Stimulated activated CD4-positive, alpha-beta T cell treated with anti-CD3 and anti-CD28 coated beads, Interleukin-2, amount 100 ng/mL, for 24 hours (primary cell): ENCODE measurements at places on chromosomes 13 and 19.

DNA sequence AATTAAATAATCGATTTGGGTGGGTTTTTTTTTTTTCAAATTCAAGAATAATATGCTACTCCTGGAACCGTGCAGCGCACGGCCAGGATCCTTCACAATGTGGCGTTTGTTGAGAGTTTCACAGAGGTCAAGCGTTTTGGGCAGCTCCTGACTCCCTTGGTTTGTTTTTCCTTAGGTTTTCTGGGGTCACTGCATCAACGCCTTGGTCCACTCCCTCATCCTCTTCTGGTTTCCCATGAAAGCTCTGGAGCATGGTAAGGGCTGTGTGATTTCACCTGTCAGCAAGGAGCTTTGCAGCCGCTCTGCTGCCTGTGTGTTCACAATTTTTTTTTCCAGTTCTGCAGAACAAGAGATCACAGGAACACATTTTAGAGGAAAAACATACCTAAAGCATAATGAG, 212.4 kb downstream of the SHISA2 start:
- DNase-seq: no peak

- DNase-seq: no peak
Measured at GRCh38 chr19:45147835-45148676, 12.7 kb downstream of the NKPD1 start.

DNA sequence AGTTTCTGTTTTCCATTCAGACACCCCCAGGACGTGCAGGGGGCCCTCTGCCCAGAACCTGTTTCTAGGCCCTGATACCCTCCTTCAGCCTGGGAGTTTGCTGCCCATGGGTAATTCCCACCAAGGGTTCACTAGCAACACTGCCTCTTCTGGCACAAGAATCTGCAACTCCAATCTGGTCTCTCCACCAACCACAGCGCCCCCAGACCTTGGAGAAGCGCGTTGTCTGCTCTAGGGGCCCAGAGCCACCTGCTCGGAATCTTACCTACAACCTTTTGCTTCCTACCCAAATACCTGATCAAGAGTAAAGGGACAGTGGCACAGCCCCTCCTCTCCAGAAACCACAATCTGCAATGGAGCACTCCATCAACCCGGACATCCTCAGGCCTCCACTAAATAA, 763 bp downstream of the ZNF180 start:
- DNase-seq: no peak

DNA sequence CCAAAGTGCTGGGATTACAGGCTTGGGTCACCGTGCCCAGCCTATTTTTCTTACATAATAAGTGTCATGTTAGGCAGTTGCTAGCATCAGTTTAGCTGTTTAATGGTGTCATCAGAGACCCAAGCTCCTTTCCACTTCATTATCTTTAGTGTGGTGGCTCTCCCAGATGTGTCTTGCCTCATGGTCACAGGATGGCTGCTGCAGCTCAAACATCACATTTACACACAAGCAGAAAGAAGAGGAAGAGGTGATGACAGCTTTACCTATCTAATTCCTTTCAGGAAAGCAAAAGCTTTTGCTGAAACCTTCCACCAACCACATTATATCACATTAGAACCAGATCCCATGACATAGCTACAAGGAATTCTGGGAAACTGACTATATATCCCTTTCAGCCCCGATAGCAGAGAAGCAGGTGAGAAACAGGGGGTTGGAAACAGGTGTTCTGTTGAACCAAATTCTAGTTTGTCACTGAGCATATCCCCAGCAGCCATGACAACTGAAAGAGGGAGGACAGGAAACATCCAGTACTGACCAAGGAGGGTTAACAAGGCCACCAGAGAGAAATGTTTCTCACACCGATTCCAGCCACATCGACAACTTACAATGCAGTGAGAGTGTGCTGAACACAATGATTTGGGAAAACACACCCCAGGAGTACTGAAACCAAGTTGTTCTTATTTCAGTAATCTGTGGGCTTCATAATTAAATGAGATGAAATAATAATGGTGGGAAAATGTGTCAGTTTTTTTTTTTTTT, 617.0 kb downstream of the UQCRFS1 start:
- DNase-seq: no peak
